ENCODE measurements at places on chromosomes 6 and 20.

GRCh38 chr6:148395583-148396101 lies 53.0 kb downstream of the SASH1 start:
- no peak for DNase-seq

GRCh38 chr20:57881466-57882385 lies 171.9 kb upstream of the PMEPA1 start:
- no peak for DNase-seq

DNA sequence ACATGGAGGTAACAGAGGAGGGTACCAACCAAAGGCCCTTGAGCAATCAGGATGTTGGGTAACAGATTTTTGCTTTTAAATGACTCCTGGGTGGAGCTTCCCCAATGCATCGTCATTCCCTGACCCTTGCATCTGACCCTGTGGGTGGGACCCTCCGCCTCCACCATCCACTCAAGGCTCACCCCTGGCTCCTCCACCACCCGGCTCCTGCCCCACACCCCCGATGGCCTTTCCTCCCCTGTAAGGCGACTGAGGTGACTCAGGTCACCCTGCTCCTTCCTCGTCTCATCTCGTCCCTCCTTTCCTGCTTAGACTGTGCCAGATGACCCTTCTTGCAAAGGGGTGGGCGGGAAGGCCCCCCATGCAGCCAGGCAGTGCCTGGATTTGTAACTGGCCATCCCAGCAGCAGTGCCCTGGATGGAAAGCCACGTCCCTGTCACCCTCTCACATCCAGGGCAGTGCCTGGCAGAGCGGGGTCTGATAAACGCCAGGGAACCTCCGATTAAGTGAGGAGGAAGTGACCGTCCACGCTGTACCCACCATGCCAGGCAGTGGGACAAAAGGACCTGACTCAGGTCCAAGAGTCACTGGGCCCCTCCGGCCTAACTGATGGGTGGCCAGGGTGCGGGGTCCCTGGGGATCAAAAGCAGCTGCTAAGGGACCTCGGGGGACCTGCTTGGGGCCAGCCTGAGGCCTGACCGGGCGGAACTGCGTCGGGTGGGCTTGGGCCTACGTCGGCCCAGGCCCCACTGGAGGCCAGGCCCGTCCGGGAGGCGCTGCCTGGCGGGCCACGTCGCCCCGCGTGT lies 624 bp upstream of the NPEPL1 start:
- no peak for DNase-seq

- DNase-seq, result no peak
Measured at GRCh38 chr20:19981031-19981451, 36.1 kb upstream of the NAA20 start.

GRCh38 chr6:69571234-69571633 lies 225.6 kb downstream of the LMBRD1 start:
- DNase-seq, result no peak

GRCh38 chr6:36127462-36128016 lies 2.8 kb upstream of the MAPK13 start:
- no peak for DNase-seq

DNA sequence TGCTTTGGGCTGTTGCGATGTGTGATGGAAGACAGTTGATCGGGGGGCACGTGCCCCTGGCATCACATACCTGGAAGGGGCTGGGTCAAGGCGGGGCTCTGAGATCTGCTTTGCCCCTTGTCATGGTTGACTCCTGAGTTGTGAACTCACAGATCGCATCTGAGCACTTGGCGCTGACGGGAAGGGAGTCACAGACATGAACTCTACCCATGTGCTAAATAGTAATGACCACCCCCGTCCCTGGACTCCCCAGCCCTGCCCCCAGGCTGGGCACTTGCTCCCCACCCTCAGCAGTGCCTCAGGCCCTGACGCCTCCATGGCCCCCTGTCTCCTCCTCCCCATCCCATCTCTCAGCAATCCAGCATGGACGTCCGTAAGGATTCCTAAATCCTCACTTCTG lies 107.0 kb downstream of the SYNDIG1 start:
- DNase-seq, result no peak

DNA sequence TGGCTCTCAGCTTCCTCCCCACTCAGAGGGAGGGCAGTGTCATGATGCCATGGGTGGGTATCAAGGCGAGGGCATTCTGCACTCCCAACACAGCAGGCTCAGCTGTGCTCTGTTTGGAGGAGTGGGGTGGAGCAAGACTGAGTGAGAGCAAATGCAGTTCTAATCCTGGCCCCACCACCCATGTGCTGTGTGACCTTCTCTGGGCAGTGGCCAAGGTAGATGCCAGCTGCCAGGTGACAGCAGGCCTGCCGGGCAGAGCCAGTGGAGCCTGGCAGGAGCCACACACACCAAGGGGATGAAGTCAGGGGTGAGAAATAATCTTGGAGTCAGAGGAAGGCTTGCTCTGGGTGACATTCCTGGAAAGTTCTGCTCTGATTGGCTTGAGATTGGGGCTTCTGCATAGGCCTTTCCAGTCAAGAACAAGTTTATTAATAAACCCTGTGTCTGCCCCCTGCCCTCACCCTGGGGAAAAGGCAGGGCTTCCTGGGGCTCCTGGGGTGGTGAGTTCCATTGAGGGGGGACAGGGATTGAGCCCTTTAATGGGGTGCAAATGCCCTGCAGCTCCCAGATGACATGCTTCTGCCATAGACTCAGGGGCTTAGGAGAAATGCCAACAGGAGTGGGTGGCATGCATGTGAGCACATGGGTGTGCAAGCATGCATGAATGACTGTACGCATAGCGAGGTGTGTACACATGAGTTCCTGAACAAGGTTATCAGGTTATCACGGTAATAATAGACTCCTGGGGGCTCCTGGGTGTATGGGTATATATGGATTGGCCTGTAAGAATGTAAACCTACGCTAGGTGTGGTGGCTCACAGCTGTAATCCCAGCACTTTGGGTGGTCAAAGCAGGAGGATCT lies 134.2 kb downstream of the MRPL14 start:
- no peak for DNase-seq

DNA sequence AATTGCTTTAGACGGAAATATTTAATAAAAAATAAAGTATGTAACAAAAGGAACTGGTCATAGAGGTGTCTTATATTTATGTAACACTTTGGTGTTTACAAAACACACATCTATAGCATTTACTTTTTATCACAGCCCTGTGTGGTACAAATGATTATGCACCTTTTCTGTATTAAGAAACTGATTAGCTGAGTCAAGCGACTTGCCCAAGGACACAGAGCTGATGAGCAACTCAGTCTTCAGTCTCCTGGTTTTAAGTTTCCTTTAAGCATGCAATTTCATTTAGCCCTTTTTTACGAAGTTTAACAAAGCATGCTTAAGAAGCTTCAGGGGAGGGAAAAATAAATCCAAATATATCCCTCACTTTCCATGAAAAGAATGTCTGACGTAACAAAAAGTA lies 2.5 kb downstream of the DCDC2 start:
- no peak for DNase-seq

- no peak for DNase-seq
Measured at GRCh38 chr20:58420798-58421496, 31.9 kb downstream of the VAPB start.

GRCh38 chr6:24026050-24026449 lies 100.0 kb upstream of the NRSN1 start:
- no peak for DNase-seq

GRCh38 chr6:67237277-67237676 lies 1397.8 kb upstream of the ADGRB3 start:
- DNase-seq, result no peak

DNA sequence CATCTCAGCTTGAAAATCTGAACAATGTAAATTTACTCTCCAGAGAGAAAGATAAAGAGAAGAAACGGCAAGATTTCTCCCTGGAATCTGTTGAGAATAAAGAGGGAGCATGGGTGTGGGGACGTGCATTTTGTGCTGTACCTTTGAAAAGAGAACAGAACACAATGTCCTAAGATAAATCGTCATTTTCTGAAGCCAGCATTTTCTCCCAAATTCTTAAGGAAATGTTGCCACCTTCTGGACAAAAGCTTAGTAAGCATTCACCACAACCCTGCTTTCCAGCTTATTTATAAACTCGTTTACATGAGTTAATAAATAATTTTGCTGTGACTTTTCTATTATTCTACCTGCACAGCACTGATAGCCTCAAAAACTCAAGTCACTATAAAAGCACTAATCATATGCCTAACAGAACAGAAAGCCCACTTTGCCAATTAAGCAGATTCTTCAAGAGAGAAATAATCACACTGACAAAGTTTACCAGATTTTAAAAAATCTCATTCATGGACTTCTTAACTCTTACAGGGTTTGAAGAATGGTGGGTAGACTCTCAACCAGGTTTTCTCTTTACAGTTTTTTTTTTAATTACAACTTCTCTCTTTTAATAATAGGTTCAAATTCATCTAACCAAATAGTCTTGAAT lies 155.8 kb downstream of the MBOAT1 start:
- no peak for DNase-seq

DNA sequence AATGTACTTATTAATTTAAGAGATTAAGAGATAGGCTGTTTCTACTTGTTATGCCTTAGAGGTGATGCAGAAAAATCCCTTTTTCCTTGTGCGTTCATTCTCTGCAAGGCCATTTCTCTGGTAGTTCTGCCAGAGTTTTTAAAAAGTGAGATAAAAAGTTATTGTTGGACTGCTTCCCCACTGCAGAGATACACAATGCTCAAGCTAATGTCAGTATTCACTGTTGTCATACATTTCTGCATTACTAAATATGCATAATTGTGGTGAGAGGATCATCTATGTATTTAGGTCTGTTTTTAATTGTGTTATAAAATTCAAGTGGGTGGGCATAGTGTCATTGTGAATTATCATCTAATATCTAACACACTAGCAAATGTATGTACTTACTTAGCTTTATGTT lies 600.4 kb downstream of the HTR1B start:
- no peak for DNase-seq

GRCh38 chr20:55668631-55669030 lies 336.7 kb downstream of the CBLN4 start:
- no peak for DNase-seq

GRCh38 chr20:1415667-1416468 lies 23.0 kb upstream of the FKBP1A start:
- no peak for DNase-seq

DNA sequence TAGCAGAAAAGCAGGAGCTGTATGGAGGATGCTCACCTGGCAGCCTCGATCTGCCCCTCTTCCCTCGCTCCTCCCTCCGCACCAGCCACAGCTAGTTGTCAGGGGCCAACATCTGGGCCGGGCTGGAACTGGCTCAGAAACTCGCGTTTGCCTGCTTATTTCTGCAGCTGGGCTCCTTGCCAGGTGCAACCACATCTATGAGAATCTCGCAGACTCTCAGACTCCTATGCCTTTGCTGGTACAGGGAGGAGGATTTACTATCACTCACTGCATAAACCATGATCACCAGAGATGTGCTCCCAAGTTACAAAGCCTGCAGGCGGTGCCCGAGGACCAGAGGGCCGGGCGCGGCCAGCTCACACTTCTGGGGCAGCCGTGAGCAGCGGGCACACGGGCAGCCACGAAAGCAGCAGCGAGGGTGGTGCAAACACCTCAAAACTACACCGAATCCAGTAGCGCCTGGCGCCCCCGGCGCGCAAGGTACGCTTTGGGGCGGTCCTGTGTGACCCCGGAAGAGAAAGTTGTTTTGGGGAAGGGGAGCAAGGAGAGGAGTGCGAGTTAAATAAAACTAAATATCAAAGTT lies 577 bp upstream of the LRRC1 start:
- peak; percentile 42 for DNase-seq

DNA sequence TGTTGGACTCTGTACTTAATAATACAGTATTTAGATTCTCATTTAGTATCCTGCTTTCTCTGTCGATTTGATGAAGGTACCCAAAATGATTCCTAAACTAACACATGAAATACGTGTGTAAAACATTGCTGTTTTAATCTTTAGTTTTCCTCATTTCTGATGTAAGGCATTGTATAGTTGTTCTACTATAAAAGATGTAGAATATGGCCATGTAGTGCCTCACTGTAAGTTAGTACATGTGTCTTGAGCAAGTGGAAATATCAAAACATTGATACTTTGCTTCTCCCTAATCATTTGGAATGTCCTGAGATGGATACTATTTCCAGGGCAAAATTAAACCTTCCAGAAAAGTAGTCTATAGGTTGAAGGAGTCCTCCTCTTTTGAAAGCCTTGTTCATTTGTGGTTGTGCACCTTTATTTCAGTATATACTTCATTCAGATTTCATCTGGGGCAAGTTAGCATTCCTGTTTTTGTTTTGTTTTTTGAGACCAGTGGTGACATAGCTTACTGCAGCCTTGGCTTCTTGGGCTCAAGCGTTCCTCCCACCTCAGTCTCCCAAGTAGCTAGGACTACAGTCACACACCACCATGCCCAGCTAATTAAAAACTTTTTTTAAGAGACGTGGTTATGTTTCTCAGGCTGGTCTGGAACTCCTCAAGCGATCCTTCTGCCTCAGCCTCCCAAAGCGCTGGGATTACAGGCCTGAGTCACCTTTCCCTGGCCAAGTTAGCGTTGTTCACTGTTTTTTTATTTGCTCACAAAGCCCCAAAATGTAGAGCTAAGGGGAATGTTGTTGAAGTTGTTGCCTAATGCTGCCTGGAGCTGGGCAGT lies 11.6 kb downstream of the SRSF3 start:
- DNase-seq, result no peak

DNA sequence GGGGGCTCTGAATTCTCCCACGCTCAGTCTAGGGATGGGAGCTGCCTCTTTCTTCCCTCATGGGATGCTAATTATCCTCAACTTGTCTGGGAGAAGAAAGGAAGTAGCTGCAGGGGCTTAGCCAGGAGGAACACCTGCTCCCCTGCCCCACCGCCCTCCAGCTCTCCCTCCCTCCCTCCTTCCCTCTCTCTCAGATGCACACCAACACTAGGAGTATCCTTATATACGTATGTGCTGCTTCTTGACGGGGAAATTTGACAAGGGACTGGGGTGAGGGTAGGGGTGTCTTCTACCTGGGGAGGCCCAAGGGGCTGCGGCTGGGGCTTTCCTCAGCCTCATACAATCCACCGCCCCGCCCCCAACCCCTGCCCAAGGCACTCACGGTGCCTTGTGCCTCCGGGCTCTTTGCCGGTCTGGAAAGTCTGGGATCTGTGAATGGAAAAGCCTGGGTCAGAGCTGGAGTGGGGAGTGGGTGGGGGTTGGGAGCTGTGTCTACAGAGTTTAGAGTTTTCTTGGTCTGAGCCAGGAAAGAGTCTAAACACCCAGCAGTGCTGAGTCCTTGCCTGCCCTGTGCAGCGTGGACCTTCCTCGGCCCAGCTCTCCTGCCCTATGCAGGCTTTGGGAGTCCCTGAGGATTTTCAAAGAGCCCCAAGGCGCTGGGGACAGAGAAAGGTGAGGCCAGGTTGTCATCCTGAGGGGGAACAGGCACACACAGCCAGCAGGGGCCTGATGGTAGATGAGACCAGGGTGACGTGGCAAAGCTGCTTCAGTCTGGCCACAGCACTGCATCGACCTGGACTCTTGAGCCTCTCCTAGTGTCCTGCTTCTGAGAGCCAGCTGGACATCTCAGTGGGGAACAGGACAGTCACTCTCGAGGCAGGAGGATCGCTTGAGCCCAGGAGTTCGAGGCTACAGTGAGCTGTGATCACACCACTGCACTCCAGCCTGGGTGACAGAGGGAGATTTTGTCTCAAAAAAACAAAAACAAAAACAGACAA lies 29.3 kb upstream of the EMILIN3 start:
- no peak for DNase-seq

Measured in stimulated activated CD4-positive, alpha-beta T cell treated with anti-CD3 and anti-CD28 coated beads, Interleukin-4, amount 100 ng/mL, for 1 hour (primary cell).